Stimulated activated CD4-positive, alpha-beta T cell treated with anti-CD3 and anti-CD28 coated beads, TNF-alpha, amount 100 ng/mL, for 4 hours (primary cell): ENCODE measurements at places on chromosomes 3 and 15.

DNA sequence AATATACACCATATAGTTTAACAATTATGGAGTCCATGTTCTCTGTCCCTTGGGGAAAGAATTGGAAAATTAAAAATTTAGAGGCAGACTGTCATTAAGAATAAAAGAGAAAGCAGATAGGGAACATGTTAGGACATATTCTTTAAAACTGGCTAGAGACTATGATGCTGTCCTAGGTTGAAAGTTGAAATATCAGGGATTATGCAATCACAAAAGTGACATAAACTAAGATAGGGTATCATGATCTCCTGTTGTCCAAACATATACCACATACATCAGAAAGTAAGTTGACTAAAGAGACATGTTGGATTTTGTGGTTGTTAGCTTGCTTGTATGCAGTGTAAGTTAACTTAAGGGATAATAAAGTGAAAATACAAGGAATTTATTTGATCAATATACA is 9.9 kb upstream of the EID1 start:
- no peak for DNase-seq

DNA sequence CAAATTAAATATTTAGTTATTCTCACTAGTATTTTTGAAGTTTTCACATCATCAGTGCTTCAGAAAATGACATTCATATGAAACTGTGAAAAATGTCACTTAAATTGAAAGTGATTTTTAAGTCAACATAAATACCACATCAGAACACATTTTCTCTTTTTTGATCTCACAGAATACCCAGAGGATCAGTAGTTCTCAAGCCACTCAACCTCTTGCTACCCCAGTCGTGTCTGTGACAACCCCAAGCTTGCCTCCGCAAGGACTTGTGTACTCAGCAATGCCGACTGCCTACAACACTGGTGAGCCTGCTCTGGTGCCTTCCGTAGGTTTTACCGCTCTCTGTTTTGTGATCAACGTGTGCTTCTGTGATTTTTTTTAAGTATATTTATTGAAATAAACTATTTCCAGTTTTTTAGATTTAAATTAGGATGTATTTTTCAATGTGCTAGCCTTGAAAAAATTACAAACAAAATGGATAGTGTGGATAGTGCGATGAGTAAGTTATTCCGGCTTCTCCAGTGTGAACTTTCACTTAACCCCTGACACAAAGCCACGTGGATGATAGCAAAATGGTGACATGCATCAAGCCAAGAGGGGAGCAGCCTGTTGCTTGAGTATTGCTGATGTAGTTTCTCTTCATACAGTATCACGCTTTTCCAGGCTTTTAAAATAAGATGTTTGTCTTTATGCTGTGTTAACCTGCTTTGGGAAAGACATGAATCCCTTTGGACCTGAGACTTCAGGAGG is 26.5 kb downstream of the LYSMD4 start:
- DNase-seq = no peak

GRCh38 chr3:190265796-190266195 is 56.5 kb downstream of the CLDN1 start:
- DNase-seq = no peak

DNA sequence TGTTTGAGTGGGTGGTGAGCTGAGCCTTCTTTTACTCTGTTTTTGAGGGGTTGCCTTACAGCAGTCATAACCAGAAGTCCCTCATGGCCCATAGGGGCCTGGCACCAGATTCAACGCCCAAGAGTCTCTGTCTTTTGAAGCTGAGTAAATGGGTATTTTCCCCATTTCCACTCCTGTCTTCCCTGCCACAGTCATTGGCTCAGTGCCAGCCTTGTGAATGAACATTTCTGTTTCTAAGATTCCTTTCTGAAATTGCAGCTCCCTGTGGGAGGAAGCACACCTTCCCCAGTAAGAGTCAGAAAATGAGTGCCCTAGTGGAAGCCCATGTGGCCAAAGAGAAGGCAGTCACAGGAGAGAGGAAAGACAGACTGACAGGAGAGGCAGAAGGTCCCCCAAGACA is 43.7 kb upstream of the POLR2M start:
- no peak for DNase-seq

DNA sequence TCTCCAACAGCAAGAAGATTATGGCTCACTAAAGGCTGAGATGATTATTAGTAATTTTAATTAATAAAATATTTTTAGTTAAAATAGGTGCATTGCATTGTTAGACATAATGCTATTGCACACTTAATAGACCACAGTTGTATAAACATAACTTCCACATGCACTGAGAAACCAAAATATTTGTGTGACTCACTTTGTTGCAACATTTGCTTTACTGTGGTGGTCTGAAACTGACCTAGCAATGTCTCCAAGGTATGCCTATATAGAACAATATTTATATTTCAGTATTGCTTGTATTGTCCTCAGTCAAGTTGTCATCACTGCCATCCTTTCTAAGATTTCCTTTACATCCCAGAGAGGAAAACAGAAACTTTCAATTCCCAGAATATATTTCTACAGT is 1215.2 kb downstream of the SI start:
- DNase-seq = no peak

DNA sequence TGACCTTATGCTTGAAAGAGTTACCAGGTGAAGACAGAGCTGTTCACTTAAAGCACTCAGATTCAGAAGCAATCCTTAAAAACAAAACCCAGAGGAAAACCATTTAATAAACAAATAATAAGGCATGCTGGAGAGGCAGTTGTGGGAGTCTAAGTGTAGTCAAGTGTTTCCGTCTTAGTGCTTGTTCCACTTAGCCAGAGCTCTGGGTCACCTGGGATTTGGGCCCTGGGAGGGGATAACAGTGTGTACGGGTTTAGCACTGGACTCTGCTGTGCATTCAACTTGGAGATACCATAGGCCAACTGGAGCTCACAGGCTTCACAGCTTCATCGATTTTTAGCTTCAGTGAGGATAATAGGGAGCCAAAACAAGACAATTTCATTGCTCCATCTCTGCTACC is 444.6 kb downstream of the CNTN4 start:
- DNase-seq = no peak

DNA sequence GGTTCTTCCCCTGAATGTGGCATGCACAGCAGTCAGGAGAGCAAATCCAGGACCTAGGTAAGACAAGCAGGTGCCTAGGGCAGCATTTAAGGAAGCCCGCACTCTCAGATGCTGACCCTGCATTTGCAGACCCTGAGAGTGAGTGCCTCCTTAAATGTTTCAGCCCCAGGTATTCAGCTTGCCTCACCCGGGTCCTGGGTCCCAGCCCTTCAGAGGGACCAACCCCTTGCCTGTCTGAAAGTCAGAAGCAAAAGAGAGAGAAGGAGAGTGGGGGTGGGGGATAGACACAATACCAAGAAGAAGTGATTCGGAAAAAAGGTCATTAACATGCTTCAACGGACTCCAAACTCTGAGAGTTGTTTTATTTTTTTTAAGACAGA is 75.0 kb downstream of the MEGF11 start:
- DNase-seq = no peak

- no peak for DNase-seq
Measured at GRCh38 chr15:49721621-49722020, 100.8 kb downstream of the DTWD1 start.

GRCh38 chr3:47314056-47314764 is 31.5 kb downstream of the KLHL18 start:
- DNase-seq = no peak

- no peak for DNase-seq
Measured at GRCh38 chr3:141915016-141915415, 38.6 kb downstream of the ATP1B3 start.

- no peak for DNase-seq
Measured at GRCh38 chr15:78943692-78944091, 1.2 kb downstream of the CTSH start.

GRCh38 chr3:187770224-187770623 is 25.0 kb upstream of the BCL6 start:
- no peak for DNase-seq

DNA sequence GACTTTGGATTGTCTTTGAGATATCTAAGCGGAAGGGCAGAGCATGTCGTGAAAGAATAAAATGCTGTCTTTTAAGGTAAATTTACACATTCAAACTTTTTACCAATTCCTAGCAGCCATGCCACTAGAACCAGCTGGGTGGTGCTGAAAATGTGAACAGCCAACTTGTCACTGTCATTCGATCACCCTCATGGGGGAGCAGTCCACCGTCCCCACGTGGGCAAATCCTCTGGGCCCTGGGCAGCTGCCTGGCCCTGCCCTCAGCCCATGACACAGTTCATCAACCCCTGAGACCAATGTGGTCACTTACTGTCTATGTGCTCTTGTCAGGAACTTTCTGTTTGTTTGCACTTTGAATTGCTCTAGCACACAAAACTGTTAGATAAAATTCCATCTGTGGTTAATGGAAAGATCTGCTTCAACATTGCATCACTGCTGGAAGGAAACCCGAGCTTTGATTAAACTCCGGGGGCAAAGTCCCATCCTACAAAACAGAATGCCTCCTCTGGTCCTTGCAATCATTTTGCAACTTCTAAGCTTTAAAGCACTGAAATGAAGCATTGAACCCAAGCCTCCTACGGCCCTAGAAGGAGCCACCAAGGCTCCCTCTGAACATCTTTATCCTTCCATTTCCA is 50.1 kb downstream of the PCSK6 start:
- no peak for DNase-seq

- no peak for DNase-seq
Measured at GRCh38 chr15:64875641-64876223, 34.0 kb downstream of the PLEKHO2 start.

GRCh38 chr3:73188707-73189106 is 127.2 kb downstream of the EBLN2 start:
- DNase-seq = no peak

- DNase-seq = no peak
Measured at GRCh38 chr3:89173546-89173945, 66.1 kb downstream of the EPHA3 start.

GRCh38 chr3:126025116-126025729 is 56.2 kb downstream of the ROPN1B start:
- no peak for DNase-seq

DNA sequence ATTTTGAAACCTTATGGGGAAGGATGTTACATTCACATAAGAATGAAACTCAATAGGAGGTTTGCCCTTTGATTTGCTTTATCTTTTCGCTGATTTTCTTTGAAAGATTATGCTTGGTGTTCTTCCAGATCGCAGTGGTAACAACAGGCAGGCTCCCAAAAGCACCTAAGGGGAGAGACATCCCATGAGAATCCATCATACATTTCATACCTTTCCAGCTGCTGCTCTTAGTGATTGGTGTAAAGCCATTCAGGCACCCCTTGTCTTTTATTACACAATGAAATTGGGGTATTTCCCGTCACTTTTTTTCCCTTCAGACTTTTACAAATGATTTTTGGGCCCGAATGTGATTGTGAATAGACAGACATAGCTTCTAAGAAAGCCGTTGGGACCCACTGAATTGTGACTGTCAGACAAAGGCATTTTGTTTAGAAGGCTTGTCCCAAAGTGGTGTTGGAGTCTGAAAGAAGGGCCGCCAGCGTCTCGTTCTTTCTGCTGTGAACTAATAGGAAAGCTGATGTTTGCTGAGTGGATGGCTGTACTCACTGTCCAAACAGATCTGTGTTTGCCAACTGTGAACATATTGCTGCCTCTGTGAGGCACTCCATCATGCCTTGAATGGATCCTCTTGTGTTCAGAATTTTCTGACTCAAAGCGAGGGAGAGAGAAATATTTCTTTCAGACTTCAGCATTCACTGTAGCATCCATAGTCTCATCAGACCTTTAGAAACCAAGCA is 164.3 kb downstream of the FNDC3B start:
- no peak for DNase-seq

- DNase-seq = no peak
Measured at GRCh38 chr3:146817704-146818103, 212.6 kb upstream of the PLSCR5 start.

DNA sequence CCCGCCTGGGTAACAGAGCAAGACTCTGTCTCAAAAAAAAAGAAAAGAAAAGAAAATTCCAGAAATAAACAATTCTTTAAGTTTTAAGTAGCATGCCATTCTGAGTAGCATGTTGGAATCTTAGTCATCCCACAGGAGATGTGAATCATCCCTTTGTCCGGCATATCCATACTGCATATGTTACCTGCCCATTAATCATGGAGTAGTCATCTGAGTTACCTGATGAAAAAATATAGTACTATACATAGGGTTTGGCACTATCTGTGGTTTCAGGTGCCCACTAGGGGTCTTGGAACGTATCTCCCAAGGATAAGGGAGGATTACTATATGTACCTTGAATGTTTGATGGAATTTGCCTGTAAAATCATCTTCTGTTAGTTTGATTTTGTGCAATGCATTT is 6.3 kb upstream of the CCR4 start:
- no peak for DNase-seq

DNA sequence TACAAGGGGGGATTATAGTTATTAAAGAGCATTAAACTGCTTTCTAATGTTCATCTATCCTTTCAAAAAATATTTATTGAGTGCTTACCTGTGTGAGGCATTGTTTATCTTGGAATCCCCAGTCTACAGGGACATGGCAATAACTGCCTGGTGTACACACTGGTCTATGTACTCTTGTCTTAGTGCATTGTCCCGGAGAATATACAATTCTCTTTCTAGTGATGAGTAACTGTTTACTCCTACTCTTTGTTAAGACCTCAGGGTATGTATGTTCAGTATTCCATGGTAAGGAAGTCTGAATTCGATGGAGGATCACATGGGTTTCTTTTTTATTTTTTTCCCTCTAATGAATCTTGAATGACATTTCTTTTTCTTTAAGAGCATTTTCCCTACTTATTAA is 772.4 kb upstream of the NR2F2 start:
- no peak for DNase-seq

- DNase-seq = no peak
Measured at GRCh38 chr3:59418836-59419235, 369.0 kb upstream of the CFAP20DC start.

- no peak for DNase-seq
Measured at GRCh38 chr3:197801891-197802778, 11.1 kb downstream of the LRCH3 start.

DNA sequence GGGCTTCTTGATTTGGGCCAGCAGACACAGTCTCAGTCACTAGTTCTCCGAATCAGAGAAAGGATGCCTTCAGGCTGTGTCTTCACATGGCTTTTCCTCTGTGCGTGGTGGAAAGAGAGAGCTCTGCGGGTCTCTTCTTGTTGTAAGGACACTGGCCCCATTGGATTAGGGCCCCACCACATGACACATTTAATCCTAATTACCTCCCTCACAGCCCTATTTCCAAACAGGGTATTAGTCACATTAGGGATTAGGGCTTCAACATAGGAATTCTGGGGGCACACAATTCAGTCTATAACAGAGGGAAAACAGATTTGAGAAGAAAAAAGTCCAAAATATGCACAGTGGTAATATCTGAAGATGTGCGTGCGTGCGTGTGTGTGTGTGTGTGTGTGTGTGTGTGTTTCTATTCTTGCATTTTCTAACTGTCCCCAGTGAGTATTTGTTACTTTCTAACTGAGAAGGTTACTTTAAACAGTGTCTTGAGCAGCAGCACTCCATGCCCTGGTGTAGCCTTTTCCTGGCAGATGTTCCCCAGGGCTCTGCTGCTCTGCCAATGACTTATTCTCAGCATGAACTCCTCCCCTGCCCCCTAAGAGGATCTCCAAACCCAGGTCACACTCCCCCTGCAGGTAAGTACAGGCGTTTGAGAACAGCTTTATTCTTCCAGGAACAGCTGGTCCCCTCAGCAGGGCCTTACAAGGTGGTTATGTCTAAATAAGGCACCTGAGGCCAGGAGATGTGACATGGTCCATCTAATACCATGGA is 72.9 kb downstream of the RPL39L start:
- peak; percentile 17 for DNase-seq

- no peak for DNase-seq
Measured at GRCh38 chr3:36894914-36895313, 49.9 kb downstream of the TRANK1 start.
